ENCODE measurements at places on chromosomes 2 and 18.

DNA sequence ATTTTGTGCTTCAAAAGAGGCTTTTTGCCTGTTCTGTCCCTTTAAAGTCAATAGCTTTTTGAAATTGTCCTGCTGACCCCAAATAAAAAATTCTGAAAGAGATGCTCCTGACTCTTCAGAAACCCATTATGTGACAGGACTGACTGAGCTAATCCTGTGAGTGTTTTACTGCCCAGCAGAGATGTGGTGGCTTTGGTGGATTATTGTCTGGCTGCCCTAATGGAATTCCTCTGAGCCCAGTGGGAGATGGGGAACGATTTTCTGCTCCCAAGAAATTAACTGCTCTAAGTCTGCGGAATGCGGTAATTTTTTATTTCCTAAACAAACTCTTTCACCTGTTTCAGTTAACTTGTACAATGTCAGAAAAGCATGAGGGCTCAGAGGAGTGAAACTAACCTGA is 258.2 kb downstream of the IKZF2 start:
- DNase-seq: no peak

GRCh38 chr2:152278526-152278925 is 56.4 kb upstream of the FMNL2 start:
- DNase-seq: no peak

DNA sequence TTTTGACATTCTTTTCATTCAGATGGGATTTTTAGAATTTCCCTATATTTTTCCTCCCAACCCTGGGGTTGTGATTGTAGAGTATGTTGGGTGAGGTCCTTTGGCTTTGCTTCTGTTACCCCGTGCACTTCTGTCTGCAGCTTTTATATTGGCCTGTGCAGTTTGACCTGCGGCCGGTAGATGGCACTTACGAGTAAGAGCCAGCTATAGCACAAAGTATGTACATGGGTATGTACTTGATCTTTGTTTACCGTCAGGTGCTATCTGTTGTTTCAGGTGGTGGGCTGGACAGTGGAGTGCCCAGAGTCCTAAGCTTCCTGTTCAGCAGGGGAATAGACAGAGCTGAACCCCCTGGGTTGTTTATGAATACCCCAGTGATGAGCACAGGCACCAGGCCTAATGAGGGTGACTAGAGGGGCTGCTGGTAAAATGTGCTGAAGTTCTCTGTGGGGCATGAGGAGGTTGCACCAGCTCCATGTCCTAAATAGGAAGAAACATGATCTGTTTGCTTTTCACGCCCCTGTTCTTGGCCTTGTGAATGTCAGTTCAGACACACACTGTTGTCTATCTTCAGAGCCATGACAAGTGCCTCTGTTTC is 58.9 kb upstream of the THUMPD2 start:
- no peak for DNase-seq

GRCh38 chr2:179726461-179727180 is 134.8 kb downstream of the ZNF385B start:
- DNase-seq: no peak

- no peak for DNase-seq
These were observed 160.9 kb downstream of the DYSF start for GRCh38 chr2:71613953-71614925.
